Stimulated activated CD4-positive, alpha-beta T cell treated with anti-CD3 and anti-CD28 coated beads, TNF-alpha, amount 100 ng/mL, for 24 hours (primary cell): ENCODE measurements at places on chromosomes 1 and 21.

DNA sequence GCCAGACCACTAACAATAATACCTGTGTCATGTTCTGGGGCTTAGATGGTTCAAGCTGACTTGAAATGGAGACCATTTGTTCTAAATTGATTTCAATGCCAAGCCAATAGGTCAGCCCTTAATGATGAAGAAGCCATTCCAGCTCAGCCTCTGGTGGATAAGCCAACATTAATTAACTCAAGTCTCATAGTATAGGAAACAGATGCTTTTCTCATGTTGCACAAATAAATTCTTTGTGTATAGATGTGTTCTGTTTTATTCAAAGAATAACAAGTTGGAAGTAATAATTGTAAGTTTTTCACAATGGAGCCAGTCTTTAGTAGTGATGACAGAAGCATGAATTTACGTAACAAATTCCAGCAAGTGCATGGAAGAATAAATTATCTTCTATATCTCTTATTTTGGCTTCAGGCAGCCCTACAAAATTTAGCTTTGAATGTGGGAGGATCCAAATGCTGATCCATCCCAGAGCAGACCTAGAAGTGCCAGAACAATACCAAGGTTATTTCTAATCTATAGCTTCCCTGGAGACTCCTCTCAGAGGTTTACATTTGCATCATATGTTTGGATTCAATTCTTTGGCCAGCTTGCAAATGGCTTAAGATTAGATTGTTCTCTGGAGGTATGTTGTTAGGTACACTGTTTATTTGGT is 42.2 kb upstream of the C1orf105 start:
- no peak for DNase-seq

DNA sequence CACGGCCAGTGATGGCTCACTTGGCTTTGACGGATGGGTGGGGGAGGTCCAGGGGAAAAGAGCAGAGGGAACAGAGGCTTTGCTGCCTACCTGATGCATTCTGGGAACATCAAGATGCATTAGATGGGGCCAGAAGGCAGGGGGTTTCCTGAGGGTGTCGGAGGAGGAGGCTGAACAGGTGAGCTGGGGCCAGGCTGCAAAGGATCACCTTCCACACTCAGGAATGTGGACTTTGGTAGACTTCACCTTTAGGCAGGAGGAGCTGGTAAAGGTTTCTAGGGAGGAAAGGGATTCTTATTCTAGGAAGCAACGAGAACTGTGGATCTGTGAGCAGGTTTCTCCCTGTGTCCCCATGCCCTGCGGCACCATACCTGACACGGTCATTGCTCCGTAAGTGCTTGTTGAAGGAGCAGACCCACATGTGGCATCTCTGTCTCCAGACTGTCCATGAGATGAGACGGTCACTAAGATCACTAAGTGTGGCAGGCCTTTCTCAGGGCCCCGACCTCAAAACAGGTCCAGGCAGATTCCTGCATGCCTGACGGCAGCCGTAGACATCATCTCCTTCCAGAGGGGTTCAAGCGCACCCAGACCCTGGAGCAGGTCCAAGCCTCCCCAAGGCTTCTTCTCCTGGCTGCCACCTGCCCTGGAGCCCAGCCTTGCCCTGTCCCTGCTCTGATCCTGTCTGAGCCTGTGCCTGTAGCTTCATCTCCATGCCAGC is 89.1 kb upstream of the SLC25A33 start:
- DNase-seq, result no peak

GRCh38 chr1:40588586-40588985 is 57.1 kb downstream of the ZNF684 start:
- DNase-seq, result no peak

DNA sequence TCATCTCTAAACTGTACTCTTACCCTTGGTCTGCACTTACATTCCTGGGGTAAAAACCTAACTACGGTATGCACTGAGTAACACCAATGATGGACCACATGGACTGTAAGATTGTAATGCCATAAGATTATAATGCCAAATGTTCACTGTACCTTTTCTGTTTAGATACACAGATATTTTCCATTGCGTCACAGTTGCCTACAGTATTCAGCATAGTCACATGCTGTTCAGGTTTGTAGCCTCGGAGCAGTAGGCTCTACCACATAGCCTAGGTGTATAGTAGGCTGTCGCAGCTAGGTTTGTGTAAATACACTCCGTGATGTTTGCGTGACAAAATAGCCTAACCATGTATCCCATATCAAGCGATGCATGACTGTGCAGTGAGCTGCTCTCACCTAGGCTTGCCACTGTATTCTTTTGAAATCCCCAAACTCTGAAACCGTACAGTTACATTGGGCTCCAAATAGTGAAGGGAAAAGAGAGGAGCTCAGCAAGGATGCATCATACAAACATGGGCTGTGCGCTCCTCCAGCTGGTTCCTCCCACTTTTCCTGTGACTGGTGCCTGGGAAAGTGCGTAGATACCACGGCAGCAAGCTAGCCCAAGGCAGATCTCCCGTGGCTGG is 35.2 kb downstream of the CFAP57 start:
- no peak for DNase-seq

DNA sequence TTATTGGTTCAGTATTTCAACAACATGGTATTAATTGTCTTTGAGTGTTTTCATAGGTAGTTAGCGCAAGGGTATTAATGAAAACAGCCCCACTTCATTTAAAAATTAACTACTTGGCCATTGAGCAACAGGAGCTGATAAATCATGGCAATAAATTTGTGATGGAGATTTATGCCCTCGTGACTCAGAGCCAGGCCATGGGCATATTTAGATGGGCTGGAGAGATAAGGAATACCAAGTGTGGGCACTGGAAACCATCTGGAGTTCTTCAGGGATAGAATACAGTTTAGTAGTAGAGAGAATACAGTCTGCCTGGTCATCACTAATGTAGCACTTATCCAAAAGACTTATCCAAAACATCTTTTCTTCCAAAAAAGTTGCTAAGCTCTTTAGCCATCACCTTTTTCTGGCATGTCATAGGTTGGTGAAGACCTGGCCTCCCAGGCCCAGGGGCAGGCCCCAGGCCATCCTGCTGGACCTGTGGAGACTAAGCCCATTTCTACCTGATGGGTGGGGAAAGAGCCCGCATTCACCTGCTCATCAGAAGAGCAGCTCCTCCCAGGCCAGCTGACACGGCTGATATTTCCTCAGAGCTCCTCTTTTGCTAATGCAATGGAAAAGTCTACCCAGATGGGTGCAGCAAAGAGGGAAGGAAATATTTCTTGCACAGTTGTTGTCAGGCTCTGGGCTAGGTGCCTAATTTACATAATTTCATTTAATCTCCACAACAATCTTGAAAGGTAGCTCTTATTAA is 238.0 kb downstream of the TM2D1 start:
- DNase-seq, result no peak
